GM12865 (cell line): ENCODE measurements at places on chromosomes 11 and 22.

DNA sequence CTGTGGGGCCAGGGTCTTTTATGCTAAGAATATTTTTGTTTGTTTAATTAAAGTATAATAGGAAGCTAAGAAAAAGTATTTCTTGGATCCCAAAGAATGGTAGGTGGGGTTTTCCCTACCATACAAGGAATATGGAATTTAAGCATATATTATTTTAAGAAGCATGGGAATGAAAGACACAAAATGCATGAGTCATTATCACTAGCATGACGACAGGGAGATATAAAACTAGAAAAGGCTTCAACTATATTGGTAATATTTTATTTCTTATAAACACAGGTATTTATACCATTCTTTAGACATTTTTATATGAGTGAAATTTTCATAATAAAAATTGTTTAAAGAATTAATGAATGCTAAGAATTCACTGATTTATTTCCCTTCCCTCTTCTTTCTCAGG, 39.3 kb upstream of the SOX6 start:
- DNase-seq, result no peak

DNA sequence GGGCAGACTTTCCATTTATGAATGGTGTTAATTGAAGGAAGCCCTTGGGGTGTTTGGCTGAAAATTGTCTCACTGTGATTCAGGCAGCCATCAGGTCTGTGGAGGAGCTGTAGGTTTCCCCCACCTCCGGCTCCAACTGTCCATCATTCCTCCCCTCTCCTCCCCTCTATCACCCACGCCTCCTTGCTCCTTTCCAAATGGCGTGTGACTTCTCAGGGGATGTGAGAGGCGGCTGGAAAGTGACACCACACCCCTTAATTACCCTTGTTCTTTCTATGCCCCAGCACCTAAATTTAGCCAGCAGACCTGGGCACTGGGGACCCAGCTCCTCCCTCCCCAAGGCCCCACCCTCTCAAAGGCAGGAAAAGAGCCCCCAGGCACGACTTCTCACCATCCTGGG, 38.1 kb upstream of the SYT7 start:
- DNase-seq, result no peak

- no peak for DNase-seq
Observed at GRCh38 chr11:61488651-61489291, 19.8 kb upstream of the LRRC10B start.

- no peak for DNase-seq
Observed at GRCh38 chr22:30607300-30607930, 441 bp downstream of the TCN2 start.

- DNase-seq, result no peak
Observed at GRCh38 chr11:125300791-125301218, 136.3 kb downstream of the PKNOX2 start.

GRCh38 chr22:23752750-23753149, 1.5 kb downstream of the VPREB3 start:
- no peak for DNase-seq

- DNase-seq, result peak; percentile 35
Observed at GRCh38 chr22:33188326-33188725, 130.1 kb upstream of the SYN3 start.

DNA sequence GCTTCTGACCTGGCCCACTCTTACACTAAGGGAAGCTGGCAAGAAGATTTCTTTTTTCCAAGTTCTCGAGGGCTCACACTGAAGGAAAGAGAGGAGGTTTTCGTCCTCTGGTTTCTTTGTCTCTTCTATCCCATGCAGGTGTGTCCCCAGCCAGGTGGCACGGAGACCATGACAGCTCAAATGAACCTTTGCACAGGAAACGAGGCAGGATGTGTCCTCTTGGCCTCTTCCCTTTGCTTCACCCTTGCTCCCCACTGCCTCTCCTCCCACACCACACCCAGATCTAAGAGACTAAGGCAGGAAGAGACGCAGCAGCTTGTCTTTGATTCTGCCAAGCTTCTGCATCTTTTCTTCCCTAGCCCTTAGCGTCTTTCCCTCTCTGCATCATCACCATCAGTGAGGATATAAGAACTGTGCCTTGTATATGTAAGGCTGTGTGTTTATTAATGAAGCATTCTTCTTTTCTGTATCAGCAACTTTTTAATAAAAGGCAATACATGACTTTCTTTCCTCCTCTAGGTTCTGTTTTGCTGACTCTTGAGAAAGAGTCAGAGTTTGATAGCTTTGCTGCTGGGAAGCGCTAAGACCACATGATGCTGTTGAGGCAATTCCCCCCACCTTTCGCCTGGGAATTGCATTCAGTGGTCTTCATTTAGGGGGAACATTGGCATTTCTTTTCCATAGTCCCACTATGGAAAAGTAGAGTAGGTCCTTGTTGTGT, 56.0 kb upstream of the PARVA start:
- no peak for DNase-seq

DNA sequence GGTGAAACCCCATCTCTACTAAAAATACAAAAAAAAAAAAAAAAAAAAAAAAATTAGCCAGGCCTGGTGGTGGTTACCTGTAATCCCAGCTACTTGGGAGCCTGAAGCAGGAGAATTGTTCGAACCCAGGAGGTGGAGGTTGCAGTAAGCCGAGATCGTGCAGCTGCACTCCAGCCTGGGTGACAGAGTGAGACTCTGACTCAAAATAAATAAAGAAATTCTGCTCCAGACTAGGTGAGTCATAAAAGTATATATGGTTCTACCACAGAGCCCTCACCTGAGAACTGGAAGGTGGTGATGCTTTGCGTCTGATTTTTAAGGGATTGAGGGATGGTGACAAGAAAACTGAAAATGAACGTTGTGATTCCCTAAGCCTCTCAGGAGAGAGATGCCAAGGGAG, 58.4 kb downstream of the NTM start:
- DNase-seq, result no peak

- DNase-seq, result no peak
Observed at GRCh38 chr11:112626731-112627130, 334.5 kb upstream of the NCAM1 start.

DNA sequence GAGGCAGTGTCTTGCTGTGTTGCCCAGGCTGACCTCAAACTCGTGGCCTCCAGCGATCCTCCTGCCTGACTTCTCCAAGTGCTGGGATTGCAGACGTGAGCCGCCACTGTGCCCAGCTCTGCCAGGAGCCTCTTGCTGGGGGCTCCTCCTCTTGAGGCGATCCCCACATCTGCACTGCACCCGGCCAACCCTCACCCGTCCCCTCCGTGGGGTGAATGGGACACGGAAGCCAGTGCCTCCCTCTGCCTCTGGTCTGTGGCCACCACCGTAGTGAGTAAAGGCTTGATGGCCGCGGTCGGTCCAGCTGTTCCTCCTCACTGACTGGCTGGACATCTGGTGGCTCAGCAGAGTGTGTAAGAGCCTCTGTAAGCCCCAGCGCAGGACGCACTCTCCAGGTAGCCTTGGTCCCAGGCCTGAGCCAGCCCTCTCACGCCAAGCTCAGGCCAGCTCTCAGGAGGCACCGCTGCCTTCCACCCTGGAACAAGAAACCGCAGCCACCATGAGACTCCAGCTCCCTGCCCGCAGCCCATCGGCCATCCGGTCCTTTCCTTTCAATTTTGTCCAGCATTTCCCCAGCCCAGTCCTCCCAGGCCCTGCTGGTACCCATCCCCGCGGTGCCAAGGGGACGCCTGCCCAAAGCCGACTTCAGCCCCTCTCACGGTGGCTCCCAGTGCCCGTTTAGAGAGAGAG, 100.3 kb downstream of the BRD1 start:
- DNase-seq, result no peak
